ENCODE measurements at places on chromosomes 11 and 22.

GRCh38 chr11:538431-539051 is 1.2 kb downstream of the LRRC56 start:
- DNase-seq: no peak

GRCh38 chr11:104846216-104846615 is 52.0 kb downstream of the CASP12 start:
- DNase-seq: no peak

- no peak for DNase-seq
These were observed 99.1 kb upstream of the CHRM4 start for GRCh38 chr11:46490666-46491065.

- no peak for DNase-seq
These were observed 1.8 kb downstream of the TESMIN start for GRCh38 chr11:68749229-68750123.

- no peak for DNase-seq
These were observed 16.8 kb downstream of the CRY2 start for GRCh38 chr11:45864041-45864440.
